ENCODE measurements at places on chromosomes 12 and 14.

DNA sequence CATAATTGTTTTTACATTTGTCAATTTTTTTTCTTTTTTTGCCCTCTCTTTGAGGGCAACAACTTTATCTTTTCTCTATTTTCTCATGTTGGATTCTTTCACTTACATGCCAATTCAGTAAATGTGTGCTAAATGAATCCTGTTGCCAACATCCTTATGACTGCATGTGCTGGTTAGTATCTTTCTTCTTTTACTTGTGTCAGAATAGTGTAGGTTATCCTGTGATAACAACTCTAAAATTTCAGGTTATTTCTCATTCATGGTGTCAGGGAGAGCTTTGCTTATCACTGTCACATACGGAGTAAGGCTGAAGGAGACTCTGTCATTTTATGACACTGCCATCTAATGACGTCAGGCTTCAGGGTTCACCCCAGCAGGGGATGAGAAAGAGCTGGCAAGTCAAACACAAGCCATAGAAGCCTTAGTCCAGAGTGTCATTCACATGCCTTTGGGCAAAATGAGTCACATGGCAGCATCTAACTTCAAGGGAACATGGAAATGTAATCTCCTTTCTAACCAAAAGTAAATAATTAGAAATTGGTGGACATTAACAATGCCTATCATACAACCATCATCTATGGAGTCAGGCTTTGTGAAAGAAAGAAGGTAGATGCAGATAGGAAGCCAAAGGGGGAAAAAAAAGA is 242.5 kb upstream of the ATP2B1 start:
- DNase-seq: no peak

- no peak for DNase-seq
Measured at GRCh38 chr14:38931969-38932652, 170.9 kb downstream of the SEC23A start.

GRCh38 chr12:62170241-62170640 is 90.0 kb upstream of the USP15 start:
- no peak for DNase-seq

DNA sequence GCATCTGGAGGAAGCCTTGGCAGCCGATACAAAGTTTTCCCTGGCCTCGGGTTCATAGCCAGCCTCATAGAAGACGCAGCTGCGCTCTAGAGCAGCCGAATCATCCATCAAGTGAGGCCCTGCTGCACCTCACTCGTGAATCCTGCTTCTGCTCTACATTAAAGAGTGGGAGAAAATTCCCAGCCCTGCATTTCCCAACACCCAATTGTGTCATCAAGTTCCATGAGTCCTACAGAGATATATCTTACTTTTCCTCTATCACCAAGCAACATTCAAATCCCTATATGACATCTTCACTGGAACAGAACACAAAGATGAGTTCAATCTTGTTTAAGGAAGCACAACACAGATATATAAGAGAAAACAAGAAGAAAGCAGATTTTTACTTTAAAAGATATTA is 139.3 kb downstream of the TTC7B start:
- DNase-seq: no peak

- DNase-seq: no peak
Measured at GRCh38 chr12:10491766-10492165, 13.9 kb upstream of the EIF2S3B start.

GRCh38 chr12:26823390-26823789 is 9.6 kb downstream of the ITPR2 start:
- DNase-seq: no peak

GRCh38 chr14:21476523-21476924 is 235 bp downstream of the RAB2B start:
- DNase-seq: peak; percentile 59

GRCh38 chr14:61296719-61297502 is 15.8 kb upstream of the TMEM30B start:
- DNase-seq: peak; percentile 20

- no peak for DNase-seq
Measured at GRCh38 chr12:52085682-52086180, 6.2 kb downstream of the SMIM41 start.

DNA sequence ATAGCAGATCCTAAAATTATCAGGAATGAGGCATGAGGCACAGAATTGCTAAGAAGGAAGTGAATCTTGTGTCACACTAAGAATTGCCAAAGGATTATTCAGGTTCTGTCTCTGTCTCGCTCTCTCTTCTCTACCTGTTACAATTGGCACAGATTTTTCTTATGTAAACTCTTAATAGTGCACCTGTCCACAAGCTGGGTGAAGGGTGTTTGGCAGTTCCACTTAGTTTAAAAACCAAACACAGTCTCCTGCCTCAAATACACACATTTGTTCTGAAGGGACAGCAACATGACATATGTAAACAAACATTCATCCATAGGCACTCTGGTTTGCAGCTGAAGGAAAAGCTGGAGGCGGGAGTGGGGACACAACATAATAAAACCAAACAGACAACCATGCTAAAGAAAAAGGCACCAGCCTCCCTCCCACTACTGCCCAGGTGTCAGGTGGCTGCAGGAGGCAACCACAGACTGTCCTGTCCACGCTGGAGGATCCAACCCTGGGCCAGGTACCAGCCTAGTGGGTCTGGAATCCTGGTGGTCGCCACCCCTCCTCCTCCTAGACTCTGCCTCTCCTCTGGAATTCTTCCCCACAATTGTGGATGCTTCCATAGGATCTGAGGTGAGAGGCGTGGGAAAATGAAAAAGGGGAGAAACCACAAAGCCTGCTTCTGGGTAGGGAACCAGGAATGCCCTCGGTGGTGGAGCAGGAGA is 81.2 kb downstream of the TMEM260 start:
- DNase-seq: no peak

GRCh38 chr14:90828642-90829487 is 12.6 kb upstream of the TTC7B start:
- no peak for DNase-seq

GRCh38 chr12:104482113-104482512 is 25.4 kb downstream of the CHST11 start:
- DNase-seq: no peak

- no peak for DNase-seq
Measured at GRCh38 chr14:92786427-92786756, 7.7 kb upstream of the GOLGA5 start.

DNA sequence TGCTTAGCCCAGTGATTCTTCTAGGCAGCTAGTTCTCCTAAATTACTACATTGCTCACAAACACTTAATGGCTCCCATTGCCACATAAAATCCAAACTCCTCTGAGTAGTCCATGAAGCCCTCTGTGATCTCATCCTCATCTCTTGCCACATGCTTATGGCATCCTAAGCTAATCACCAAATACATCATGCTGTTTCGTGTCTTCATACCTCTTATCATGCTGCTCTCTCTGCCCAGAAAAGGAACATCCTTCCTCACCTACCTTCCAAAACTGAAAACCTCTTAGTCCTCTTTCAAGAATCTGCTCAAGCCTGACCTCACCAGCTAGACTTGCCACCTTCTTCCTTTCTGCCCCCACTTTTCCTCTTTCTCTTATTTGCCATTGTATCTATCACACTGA is 108.5 kb downstream of the DUSP6 start:
- DNase-seq: no peak

- no peak for DNase-seq
Measured at GRCh38 chr12:6916426-6917200, 2.2 kb downstream of the ENO2 start.

DNA sequence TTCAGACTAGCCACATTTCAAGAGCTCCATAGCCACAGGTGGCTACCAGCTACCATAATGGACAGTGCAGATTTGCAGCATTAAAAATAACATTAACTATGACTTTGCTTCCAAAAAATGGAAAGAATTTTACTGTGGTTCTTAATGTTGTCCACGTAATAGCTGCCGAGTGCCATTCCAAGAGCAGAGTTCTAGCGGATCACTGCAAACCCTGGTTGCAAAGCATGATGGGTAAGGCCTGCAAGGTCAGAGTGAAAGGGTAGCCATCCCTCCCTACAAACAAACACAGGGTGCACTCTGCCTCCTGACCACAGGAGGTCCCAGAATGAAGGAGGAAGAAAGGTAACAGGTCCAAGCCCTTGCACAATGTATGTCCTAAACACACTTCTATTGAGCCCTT is 157.6 kb downstream of the DPF3 start:
- DNase-seq: no peak

DNA sequence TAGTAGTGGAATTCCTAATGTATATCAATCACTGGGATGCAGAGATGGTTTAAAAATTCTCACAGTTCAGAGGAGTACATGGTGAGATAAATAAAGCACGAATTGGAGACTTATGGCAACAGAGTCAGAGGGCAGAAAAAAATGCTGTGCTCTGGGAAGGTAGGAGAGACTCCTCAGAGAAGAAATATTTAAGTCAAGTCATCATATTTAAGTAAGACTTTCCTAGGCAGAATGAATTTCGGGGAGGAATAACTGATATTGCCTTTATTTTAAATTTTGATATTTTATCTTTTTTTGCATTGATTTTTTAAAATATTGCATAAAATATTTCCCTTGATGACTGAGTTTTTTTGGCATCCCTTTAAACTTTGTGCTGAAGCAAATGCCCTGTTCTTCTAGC is 67.4 kb downstream of the OTOGL start:
- no peak for DNase-seq

DNA sequence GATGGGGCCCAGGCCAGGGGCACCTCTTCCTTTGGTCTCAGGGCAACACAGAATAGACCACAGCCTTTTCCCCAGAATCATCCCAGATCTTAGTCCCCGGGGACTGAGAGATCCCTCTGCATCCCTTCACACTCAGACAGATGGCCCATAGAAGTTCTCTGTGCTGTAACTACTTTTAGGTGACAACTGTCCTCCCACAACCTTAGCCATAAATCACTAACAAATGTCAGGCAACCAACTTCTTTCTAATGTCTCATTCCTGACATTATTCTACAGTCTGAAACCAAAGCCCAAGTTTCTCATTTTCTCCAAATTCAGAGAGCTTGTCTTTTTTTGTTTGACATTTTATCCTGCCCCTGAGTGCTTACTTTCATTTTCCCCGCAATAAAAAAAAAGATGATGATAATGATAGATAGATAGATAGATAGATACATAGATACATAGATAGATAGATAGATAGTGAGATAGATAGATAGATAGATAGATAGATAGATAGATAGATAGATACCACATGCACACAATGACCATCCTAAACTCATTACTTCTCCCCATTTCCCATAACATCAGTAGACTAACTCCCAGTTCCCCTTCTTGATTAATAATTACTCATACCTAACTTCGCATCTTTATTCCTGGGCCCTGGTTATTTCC is 28.6 kb downstream of the DUSP6 start:
- DNase-seq: no peak

DNA sequence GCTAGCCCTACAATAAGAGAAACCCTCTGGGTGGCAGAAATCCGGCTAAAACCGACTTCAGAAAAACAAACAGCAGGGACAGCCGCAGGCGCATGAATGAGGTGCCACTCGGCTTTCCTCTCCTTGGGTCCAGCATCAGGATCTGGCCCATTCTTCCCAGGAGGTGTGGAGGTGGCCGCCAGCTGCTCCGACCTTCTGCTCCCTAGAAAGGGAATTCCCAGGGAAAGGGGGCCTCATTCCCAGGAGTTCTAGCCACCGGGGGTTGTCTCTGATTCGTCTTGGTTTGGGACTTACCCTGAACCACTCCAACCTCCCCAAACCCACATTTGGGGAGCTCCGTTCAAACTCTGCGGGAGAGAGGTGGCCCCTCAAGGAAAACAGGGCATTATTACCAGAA is 13.0 kb downstream of the PAPLN start:
- DNase-seq: no peak

- DNase-seq: no peak
Measured at GRCh38 chr12:31813305-31813704, 84.5 kb upstream of the AMN1 start.

GRCh38 chr12:10279937-10280336 is 27.7 kb upstream of the KLRD1 start:
- DNase-seq: no peak

- no peak for DNase-seq
Measured at GRCh38 chr12:53211476-53212381, 4.7 kb upstream of the ITGB7 start.

- DNase-seq: no peak
Measured at GRCh38 chr12:31714406-31715271, 14.2 kb downstream of the AMN1 start.

DNA sequence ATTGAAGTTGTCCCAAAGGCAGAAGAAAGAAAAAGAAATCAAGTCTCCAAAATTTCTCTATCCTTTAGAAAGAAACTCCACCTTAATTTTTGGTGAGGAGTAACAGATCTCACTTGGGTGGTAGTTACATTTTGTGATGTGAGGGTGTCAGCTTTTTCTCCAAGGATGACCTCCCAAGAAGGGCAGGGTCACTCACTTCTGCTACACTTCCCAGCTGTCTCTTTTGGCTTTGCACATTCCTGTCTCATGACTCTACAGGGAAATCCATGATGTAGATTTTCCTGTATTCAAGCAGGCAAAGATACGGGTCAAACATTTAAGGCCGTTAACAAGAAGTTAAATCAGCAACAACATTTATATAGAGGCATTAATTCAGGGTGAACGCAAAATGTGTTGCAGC is 1016.4 kb downstream of the NRXN3 start:
- no peak for DNase-seq

DNA sequence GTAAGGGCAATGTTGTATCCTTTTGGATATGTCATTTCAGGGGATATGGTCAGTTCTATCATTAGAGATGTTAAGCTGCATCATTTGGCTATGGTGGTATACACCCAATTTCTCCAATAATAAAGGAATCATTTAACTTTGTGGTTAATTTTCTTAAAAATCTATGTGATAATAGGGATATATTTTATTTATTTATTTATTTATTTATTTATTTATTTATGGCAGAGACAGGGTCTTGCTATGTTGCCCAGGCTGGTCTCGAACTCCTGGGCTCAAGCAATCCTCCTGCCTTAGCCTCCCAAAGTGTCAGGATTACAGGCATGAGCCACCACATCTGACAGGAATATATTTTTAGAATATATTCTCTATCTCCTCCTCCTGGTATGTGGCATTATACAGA is 85.7 kb downstream of the EML5 start:
- no peak for DNase-seq

GRCh38 chr14:93759719-93760307 is 28.5 kb downstream of the PRIMA1 start:
- DNase-seq: no peak

- no peak for DNase-seq
Measured at GRCh38 chr14:105986894-105987284, 460.5 kb downstream of the TMEM121 start.

GRCh38 chr14:49984424-49984823 is 91.5 kb downstream of the ARF6 start:
- DNase-seq: no peak

GRCh38 chr12:54140588-54141388 is 48.0 kb downstream of the SMUG1 start:
- no peak for DNase-seq

DNA sequence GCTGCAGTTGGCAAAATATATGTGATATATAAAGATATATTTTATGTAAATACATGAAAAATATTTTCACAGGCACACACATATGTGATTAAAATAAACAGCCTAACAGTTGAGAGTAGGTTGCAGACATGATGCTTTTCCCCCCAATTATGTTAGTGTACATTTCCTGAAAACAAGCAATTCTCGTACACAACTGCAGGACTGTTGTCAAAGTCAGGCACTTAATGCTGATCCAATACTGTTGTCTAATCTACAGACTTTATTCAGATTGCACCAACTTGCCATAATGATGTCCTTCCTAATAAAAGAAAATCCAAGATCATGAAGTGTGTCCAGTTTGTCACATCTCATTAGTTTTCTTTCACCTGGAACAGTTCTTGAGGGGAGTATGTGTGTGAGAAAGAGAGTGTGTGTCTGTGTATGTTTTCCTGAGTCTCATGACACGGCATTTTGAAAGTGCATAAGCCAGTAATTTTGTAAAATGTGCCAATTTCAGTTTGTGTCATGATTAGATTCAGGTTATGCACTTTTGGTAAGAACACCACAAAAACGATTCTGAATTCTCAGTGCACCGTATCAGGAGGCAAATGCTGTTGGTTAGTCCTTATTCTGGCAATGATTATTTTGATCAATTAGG is 16.5 kb upstream of the SEL1L start:
- no peak for DNase-seq
